ENCODE measurements at places on chromosomes 5 and 9.
A peak's percentile ranks its signal among the peaks of the same experiment; 100 is the strongest.

GRCh38 chr5:56501781-56502557, 268.8 kb upstream of the ANKRD55 start:
- H3K27me3 ChIP-seq, result no peaks in the 10 kb centered on the region
- peaks cover 15% of the 10 kb centered on the region for H3K4me1 ChIP-seq
- H3K36me3 ChIP-seq, result no peaks in the 10 kb centered on the region
- peak overlapping the region; percentile 9 for H3K27ac ChIP-seq

GRCh38 chr9:108463932-108464606, 391.7 kb downstream of the ACTL7B start:
- no peak overlapping the region for H3K27ac ChIP-seq
- no peaks in the 10 kb centered on the region for H3K36me3 ChIP-seq
- DNase-seq, result no peak
- no peaks in the 10 kb centered on the region for H3K4me1 ChIP-seq
- peaks cover 2% of the 10 kb centered on the region for H3K27me3 ChIP-seq
- no peak overlapping the region for H3K4me3 ChIP-seq

- H3K27ac ChIP-seq, result peak overlapping the region; percentile 95
- peak overlapping the region; percentile 93 for H3K4me3 ChIP-seq
- no peak for DNase-seq
- peaks cover 64% of the 10 kb centered on the region for H3K4me1 ChIP-seq
- H3K36me3 ChIP-seq, result peaks cover 36% of the 10 kb centered on the region
Observed at GRCh38 chr5:139272471-139273321, 20.8 kb upstream of the MATR3 start.

- DNase-seq, result no peak
- peaks cover 17% of the 10 kb centered on the region for H3K4me1 ChIP-seq
- H3K4me3 ChIP-seq, result no peak overlapping the region
- no peaks in the 10 kb centered on the region for H3K36me3 ChIP-seq
- H3K27me3 ChIP-seq, result peaks cover 3% of the 10 kb centered on the region
- no peak overlapping the region for H3K27ac ChIP-seq
Observed at GRCh38 chr5:96001262-96001661, 39.6 kb upstream of the ELL2 start.

GRCh38 chr5:6202149-6202967, 176.0 kb downstream of the MED10 start:
- no peaks in the 10 kb centered on the region for H3K36me3 ChIP-seq
- H3K4me3 ChIP-seq, result no peak overlapping the region
- H3K27me3 ChIP-seq, result peaks cover 5% of the 10 kb centered on the region
- no peak overlapping the region for H3K27ac ChIP-seq
- no peaks in the 10 kb centered on the region for H3K4me1 ChIP-seq
- no peak for DNase-seq

GRCh38 chr5:136051486-136052220, 22.9 kb downstream of the TGFBI start:
- H3K4me1 ChIP-seq, result no peaks in the 10 kb centered on the region
- no peak overlapping the region for H3K27ac ChIP-seq
- DNase-seq, result no peak
- peaks cover 2% of the 10 kb centered on the region for H3K27me3 ChIP-seq
- no peak overlapping the region for H3K4me3 ChIP-seq

DNA sequence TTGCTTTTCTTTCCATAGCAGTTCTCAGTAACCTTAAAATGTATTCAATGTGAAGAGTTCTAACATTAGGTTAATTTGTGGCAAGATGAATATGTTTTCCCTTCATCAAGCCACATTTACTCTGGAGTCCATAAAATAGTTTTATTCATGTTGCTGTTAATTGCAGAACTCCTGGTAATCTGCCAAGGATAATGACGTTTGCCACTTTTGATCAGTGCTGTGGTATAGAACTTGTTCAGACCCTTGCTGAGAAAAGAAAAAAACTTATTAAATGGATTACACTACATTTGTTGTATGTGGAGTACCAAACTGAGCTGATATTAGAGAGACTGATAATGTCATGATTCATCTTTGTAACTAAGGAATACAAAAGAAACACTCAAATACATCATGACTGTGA, 212.4 kb upstream of the DMAC1 start:
- H3K27me3 ChIP-seq, result no peaks in the 10 kb centered on the region
- DNase-seq, result no peak
- H3K4me3 ChIP-seq, result no peak overlapping the region
- H3K36me3 ChIP-seq, result peaks cover 1% of the 10 kb centered on the region

DNA sequence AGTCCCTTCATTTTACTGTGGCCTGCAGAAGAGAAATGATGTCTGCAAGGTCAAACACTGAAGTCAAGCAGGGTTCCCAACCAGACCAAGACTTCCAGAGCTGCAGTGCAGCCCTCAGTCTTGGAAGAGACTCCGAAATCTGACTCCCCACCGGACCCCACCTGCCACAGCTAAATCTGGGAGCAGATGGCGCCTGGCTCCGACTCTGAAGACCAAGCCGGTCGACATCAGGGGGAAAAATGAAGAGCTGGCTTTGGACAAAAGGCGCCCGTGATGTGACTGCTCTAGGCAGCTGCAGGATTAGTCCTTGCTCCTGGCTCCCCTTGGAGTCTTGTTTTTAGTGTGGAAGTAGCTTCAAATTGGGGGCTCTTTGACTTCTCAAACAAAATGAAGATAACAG, 72.4 kb upstream of the ZNF622 start:
- H3K36me3 ChIP-seq, result no peaks in the 10 kb centered on the region
- no peak overlapping the region for H3K4me3 ChIP-seq
- no peak overlapping the region for H3K27ac ChIP-seq
- peaks cover 41% of the 10 kb centered on the region for H3K4me1 ChIP-seq
- no peak for DNase-seq

GRCh38 chr9:16196206-16196605, 643.4 kb downstream of the CCDC171 start:
- no peaks in the 10 kb centered on the region for H3K27me3 ChIP-seq
- DNase-seq, result no peak
- H3K4me1 ChIP-seq, result no peaks in the 10 kb centered on the region
- no peak overlapping the region for H3K4me3 ChIP-seq

DNA sequence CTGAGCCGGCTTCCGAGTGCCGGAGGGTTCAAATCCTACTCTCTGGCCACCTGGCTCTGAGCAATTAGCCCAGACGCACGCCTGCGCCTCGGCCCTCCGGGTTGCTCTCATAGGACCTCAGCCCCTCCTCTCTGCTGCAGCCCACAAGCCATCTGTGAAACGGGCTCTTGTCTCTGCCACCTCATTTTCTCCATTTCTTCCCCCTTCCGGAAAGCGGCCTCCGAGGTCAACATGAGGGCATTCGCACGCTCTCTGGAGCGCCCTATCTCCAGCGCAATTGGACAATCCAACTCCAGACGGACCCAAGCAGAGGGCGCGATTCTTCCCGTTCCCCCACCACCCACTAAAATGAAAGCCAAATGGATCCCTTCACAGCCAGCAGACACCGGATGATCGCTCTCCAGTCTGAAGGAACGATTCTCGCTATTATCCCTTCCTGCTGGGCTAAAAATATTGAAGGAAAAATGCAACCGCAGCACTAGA, 41.5 kb downstream of the VAV2 start:
- peaks cover 13% of the 10 kb centered on the region for H3K4me1 ChIP-seq
- H3K27me3 ChIP-seq, result no peaks in the 10 kb centered on the region
- H3K36me3 ChIP-seq, result no peaks in the 10 kb centered on the region
- no peak overlapping the region for H3K27ac ChIP-seq
- no peak overlapping the region for H3K4me3 ChIP-seq

GRCh38 chr5:168964182-168964581, 336.8 kb downstream of the SLIT3 start:
- H3K27ac ChIP-seq, result no peak overlapping the region
- no peak overlapping the region for H3K4me3 ChIP-seq
- no peak for DNase-seq
- H3K27me3 ChIP-seq, result peaks cover 4% of the 10 kb centered on the region
- H3K36me3 ChIP-seq, result no peaks in the 10 kb centered on the region

- no peaks in the 10 kb centered on the region for H3K4me1 ChIP-seq
- no peaks in the 10 kb centered on the region for H3K36me3 ChIP-seq
- H3K27me3 ChIP-seq, result no peaks in the 10 kb centered on the region
- no peak overlapping the region for H3K4me3 ChIP-seq
- H3K27ac ChIP-seq, result no peak overlapping the region
Observed at GRCh38 chr9:25716220-25716872, 38.1 kb upstream of the TUSC1 start.

GRCh38 chr9:16031486-16031885, 478.6 kb downstream of the CCDC171 start:
- H3K36me3 ChIP-seq, result no peaks in the 10 kb centered on the region
- peaks cover 24% of the 10 kb centered on the region for H3K4me1 ChIP-seq
- H3K27ac ChIP-seq, result no peak overlapping the region
- no peak for DNase-seq
- H3K27me3 ChIP-seq, result no peaks in the 10 kb centered on the region

DNA sequence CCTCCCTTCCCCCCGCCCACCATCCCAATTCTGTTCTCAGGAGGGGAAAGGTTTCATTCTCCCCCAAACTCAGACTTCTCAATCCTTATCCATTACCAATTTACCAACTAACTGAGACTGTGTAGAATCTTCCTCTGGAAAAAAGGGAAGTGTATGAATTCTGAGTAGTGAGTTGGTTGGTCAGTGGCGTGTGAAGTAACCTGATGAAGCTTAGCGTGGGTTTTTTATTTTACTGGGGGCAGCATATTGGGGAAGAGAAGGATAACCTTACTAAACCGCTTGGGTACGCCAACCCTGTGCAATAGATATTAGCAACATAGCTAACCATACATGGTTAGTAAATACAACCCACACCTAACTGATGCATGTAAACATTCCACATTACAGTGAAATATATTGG, 1.1 kb upstream of the DNAJC21 start:
- peak overlapping the region; percentile 83 for H3K4me3 ChIP-seq
- peaks cover 41% of the 10 kb centered on the region for H3K36me3 ChIP-seq
- peaks cover 56% of the 10 kb centered on the region for H3K4me1 ChIP-seq
- no peak for DNase-seq
- no peaks in the 10 kb centered on the region for H3K27me3 ChIP-seq

- no peaks in the 10 kb centered on the region for H3K4me1 ChIP-seq
- no peak overlapping the region for H3K27ac ChIP-seq
Observed at GRCh38 chr9:18352711-18353110, 121.2 kb upstream of the ADAMTSL1 start.

GRCh38 chr9:121545875-121546423, 46.3 kb upstream of the GGTA1 start:
- peak; percentile 83 for DNase-seq
- H3K4me1 ChIP-seq, result peaks cover under 1% of the 10 kb centered on the region
- peaks cover 33% of the 10 kb centered on the region for H3K27me3 ChIP-seq
- no peak overlapping the region for H3K27ac ChIP-seq
- H3K4me3 ChIP-seq, result no peak overlapping the region

DNA sequence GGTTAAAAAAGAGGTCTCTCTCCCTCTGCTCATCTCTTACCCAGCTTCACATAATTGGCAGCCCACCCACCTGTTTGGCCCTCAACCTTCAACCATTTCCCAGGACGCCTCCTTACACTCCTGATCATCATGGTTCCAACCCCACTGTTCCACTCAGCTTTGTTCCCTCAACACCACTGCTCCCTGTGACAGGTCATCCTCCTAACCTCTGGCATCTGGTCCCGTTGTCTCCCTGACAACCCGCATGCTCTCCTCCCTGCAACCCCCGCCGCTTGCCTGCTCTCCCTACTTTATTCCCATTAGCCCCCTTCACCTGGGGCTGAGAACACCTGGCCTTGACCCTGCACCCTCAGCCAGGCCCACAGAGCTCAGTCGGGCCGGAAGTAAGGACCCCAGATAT, 12.9 kb downstream of the PCDHGC5 start:
- no peaks in the 10 kb centered on the region for H3K4me1 ChIP-seq
- H3K36me3 ChIP-seq, result no peaks in the 10 kb centered on the region
- no peak for DNase-seq
- peaks cover 10% of the 10 kb centered on the region for H3K27me3 ChIP-seq
- no peak overlapping the region for H3K27ac ChIP-seq
- no peak overlapping the region for H3K4me3 ChIP-seq

GRCh38 chr5:150780187-150780692, 1.7 kb downstream of the SMIM3 start:
- peaks cover 4% of the 10 kb centered on the region for H3K27me3 ChIP-seq
- H3K27ac ChIP-seq, result peak overlapping the region; percentile 79
- peak overlapping the region; percentile 97 for H3K4me3 ChIP-seq

DNA sequence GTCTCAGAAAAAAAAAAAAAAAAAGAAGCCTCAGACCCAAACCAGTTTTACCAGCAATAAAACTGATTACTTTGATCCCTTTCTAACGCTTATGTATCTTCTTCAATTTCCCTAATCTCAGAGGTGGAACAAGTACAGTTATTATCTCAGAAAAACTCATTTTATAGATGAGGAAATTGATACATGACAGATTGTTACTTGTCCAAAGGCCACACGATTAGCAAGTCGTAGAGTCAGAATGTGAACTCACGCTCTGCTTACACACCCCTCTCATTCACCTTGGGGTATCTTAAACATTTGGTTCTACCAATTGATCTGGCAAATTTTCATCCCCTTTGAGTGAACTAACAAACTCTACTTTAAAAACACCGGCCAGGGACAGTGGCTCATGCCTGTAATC, 110.2 kb downstream of the SUSD1 start:
- H3K4me1 ChIP-seq, result peaks cover 31% of the 10 kb centered on the region
- DNase-seq, result no peak
- H3K27me3 ChIP-seq, result no peaks in the 10 kb centered on the region
- peaks cover 2% of the 10 kb centered on the region for H3K36me3 ChIP-seq
- H3K27ac ChIP-seq, result no peak overlapping the region

GRCh38 chr9:137612741-137613142, 6.1 kb upstream of the EHMT1 start:
- H3K27me3 ChIP-seq, result no peaks in the 10 kb centered on the region
- peaks cover 6% of the 10 kb centered on the region for H3K36me3 ChIP-seq
- no peak overlapping the region for H3K4me3 ChIP-seq

DNA sequence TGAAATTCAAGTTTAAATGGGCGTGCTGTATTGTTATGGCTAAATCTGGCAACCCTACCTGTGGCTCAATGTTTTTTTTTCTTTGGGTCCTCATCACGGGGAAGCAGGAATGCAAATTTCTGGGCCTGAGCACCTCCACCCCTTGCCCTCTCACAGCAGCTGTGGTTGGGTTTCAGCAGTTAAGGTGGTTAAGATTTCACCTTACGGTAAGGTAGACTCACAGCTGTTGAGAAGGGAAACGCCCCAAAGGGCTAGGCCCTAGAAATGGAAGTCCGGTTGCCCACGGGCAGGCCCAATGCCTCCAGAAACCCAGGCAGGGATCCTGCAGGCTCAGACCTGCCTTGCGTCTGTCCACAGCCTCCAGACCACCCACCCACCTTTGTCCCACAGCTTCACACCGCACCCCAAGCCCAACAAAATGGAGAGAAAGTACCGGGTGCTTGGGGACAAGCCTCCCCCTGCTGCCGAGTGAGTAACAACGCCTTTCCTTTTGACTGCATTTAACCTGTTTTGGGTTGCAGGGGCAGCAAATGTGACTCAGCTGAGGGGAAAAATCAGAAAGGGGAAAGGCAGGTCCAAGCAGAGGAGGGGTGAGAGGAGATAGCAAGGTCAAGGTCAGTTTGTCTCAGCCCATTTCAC, 48.1 kb upstream of the TDRD7 start:
- H3K36me3 ChIP-seq, result peaks cover 5% of the 10 kb centered on the region
- no peak for DNase-seq
- H3K4me1 ChIP-seq, result peaks cover 2% of the 10 kb centered on the region
- no peak overlapping the region for H3K27ac ChIP-seq
- H3K4me3 ChIP-seq, result no peak overlapping the region
- H3K27me3 ChIP-seq, result no peaks in the 10 kb centered on the region

- H3K36me3 ChIP-seq, result peaks cover 21% of the 10 kb centered on the region
- H3K4me1 ChIP-seq, result peaks cover 36% of the 10 kb centered on the region
- DNase-seq, result no peak
- H3K27ac ChIP-seq, result no peak overlapping the region
- H3K27me3 ChIP-seq, result no peaks in the 10 kb centered on the region
Observed at GRCh38 chr9:137454597-137455358, 4.4 kb downstream of the NSMF start.

All from activated naive CD8-positive, alpha-beta T cell treated with anti-CD3 and anti-CD28 coated beads, Interleukin-2, amount 50 U/mL, for 24 hours (primary cell).